HS-27A (cell line): ENCODE measurements at places on chromosomes 4 and X.

DNA sequence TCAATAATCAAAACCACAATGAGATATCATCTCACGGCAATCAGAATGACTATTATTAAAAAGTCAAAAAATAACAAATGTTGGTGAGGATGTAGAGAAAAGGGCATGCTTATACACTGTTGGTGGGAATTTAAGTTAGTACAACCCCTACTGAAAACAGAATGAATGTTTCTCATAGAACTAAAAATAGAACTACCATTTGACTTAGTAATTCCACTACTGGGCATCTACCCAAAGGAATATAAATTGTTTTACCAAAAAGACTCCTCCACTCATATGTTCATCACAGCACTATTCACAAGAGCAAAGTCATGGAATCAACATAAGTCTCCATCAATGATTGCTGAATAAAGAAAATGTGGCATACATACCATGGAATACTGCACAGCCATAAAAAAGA, 278.1 kb upstream of the ARSJ start:
- no peak for DNase-seq

DNA sequence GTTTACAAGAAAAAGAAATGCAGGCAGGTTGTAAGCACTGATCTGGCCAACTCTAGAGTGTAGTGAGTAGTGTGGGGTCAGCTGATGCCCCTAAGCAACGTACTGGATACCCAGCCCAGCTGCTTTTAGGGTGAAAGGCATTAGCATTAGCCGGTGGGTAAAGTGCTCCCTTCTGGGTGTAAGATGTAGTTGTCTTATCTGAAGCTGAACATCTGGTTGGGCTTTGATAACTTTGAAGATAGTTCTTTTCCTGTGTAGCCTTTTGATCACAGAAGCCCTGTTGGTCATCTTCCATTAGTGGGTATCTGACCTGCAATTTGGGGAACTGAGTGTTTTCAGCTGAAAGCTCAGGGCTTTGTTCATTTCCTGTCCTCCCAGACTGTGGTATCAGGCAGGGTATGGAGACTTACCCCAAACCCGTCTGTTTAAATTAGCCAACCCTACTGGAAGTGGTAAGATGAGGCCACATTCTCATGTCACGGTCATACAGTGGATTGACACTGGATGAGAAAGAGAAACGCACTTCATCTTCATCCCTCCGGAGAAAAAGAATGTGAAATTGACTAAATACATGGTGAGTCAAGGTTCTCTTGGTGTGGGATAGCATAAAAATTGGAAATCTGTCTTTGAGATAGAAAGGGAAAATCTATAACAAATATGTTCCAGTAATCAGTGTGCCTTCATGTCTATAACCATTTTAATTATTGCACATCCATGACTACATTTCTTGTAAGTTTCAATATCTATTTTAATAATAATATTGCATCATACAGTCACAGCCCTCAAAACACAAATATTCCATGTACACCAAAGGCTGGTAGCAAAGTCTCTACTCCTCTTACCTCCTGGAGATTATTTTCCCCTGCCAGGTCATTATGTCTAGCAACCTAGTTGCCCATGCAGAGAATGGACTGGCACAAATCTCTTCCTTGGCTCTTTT, 8.7 kb downstream of the RHOH start:
- DNase-seq, result no peak

DNA sequence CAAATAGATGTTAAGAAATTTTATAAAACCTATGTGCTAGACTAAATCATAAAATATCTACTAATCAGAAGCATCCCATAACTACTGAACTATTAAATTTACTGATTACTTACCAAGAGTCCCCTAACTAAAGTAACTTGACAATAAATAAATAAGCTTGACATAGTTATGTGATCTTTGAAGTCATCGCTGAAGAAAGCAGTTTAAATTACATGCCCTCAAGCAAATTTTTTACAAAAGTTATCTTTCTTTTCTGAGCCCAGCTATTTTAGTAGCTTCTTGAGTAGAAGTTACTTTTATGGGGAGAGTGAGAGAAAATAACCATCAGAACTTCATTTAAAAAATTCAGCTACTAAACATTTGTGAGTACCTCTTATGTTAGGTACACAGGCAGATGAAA, 150.9 kb upstream of the FAM241A start:
- DNase-seq, result no peak

DNA sequence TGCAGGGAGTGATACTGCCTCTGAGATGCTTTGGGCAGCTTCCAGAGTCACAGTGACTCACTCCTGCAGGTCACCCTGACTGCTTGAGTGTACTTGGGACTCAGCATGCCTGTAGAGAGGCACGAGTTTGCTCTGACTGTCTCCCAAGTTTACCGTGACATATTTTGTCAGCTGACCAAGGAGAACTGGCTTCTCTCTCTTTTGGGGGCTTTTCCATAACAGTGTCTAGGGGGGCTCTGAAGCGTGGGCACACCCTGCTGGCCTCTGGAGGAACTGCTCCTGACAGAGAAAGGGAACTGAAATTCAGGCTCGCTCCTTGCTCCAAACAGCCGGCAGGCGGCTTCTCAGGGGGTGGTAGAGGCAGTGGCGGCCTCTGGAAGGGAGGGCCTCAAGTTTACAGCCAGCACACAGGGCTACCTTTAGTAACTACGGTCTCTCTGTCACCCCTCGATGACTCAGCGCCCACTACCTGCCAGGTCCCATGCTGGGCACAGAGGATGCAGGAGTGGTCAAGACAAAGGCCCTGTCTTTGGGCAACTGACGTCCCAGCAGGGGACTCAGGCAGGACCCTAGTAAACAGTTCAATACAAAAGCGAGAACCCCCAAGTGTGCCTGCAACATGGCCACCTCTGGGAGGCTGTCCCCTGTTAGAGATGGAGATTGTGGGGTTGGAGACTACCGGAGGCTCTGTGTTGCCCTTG, 17.8 kb downstream of the ZNF185 start:
- no peak for DNase-seq

- no peak for DNase-seq
These were observed 847.6 kb upstream of the LCORL start for GRCh38 chr4:18869166-18869565.

- DNase-seq, result no peak
These were observed 10.3 kb downstream of the MRPL1 start for GRCh38 chr4:77872723-77873445.

GRCh38 chr4:19025031-19025430, 1003.5 kb upstream of the LCORL start:
- no peak for DNase-seq

- DNase-seq, result no peak
These were observed 1673.4 kb upstream of the PCDH7 start for GRCh38 chr4:29046781-29047180.

- DNase-seq, result no peak
These were observed 184.3 kb downstream of the NAA11 start for GRCh38 chr4:79141530-79141929.

DNA sequence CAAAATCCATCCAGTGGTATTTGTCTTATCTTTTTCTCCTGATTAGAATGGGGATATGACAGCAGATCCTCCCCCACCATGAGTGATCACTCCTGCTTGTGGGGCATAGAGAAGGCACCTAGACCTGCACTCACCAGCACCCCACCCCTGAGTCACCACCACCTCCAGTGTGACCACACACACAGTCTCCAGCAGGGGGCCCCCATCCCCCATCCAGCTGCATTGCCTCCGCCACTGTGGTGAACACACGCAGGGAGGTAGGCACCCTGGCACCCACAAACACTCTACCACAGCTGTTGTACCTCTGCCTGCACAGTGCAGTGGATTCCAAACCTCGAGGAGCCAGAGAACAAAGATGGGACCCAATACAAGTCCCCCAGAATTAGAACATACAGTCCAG, 9.0 kb upstream of the MAGEA8 start:
- no peak for DNase-seq

- no peak for DNase-seq
These were observed 135.4 kb upstream of the RBPJ start for GRCh38 chr4:26185436-26185835.

DNA sequence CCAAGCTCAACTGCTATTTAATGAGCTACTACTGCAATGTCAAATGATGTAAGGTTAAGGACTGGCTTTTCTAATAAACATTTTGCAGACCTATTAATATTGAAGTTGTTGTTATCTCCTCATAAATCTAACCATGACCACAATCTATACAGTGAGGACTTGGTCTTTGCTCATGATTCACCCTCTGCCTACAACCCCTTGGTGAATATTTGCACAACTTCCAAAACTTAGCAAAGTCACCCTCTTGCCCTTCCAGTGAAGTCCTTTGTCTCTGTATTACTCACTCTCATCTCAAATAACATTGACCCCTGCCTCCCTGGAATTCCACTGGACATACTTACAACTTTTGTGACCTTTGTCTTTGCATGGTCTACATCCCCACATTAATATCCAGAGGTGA, 204.5 kb downstream of the KCNIP4 start:
- DNase-seq, result no peak

DNA sequence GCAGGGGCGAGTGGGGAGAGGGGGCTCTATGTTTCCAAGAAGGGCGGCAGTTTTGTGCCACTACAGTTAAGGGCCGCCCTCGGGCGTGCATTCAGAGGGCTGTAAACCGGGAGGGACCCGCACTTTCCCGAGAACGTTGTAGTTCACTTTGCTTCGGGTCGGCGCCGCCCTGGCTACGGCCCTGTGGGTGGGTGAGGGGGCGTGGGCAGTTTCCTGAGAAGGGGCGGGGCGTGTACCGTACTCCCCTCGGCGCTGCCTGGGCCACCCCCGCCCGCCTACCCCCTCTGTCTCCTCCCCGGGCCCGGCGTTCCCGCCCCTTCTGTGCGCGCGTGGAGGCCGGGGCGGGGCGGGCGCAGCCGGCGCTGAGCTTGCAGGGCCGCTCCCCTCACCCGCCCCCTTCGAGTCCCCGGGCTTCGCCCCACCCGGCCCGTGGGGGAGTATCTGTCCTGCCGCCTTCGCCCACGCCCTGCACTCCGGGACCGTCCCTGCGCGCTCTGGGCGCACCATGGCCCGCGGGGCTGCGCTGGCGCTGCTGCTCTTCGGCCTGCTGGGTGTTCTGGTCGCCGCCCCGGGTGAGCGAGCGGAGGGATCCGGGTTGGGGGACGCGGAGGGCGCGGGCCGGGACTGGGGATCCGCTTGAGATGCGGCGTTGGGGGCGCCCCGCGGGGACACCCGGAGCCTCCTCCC, at the start of gene CD99:
Gene CD99, plus strand, starts transcription at position 440 of the 687 bp plus-strand sequence. Its CDS starts 66 bp downstream, at position 506.
- DNase-seq, result no peak

- no peak for DNase-seq
These were observed 76.5 kb upstream of the CLDN34 start for GRCh38 chrX:9890681-9891091.

DNA sequence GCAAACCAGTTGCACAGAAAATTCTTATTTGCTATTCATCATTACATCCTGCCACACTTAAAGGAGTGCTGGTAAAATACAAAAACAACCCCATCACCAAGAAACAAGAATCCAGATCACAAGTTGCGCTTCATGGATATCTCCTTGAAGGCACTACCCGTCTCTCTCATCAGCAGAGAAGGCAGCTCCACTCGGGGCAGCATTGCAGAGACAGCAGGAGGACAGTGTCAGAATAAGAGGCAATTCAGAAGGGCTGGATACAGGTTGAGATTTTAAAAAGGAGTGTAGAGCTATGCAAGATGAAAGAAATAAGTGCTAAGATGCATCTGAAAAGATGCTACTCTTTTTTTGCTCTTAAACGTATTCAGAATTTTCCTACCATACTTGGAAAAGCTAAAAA, 71.4 kb downstream of the LDB2 start:
- no peak for DNase-seq

DNA sequence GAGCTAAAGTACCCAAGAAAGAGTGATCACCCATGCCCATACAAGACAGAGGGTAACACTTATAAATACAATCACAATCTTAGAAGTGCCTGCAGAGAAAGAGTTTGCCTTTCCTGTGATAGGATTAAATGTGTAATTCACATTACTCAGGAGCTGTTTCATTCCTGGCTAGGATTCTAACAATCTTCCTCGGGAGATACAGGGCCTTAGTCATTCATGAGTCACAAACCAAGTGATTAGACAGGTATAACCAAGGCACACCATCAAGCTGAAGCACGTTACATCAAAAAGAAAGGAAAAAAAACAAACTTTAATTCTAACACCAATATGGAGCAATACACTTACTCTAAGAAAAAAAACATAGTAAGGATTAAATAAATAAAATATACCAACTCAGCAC, 14.9 kb downstream of the ABCG2 start:
- no peak for DNase-seq

DNA sequence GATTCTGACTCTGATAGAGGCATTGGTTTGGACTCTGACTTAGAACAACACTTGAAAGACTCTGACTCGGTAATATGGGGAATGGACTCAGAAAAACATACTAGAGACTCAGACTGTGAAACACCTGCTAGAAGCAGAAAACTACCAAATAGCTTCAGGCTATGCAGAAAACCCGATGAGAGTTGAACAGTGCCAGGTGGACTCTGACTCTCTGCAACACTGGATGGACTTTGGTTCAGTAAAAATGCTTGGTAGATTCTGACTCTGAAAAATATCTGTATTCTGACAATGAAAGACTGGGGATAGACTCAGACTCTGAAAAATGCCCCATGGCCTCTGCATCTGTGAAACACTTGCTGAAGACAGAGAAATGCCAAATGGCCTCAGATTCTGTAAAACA, 215.1 kb upstream of the HDX start:
- no peak for DNase-seq

GRCh38 chrX:130136961-130137360, 26.7 kb upstream of the ELF4 start:
- DNase-seq, result no peak

- no peak for DNase-seq
These were observed 885.8 kb downstream of the SH3BGRL start for GRCh38 chrX:82087699-82088098.

GRCh38 chr4:102437111-102437510, 64.0 kb upstream of the NFKB1 start:
- DNase-seq, result no peak

DNA sequence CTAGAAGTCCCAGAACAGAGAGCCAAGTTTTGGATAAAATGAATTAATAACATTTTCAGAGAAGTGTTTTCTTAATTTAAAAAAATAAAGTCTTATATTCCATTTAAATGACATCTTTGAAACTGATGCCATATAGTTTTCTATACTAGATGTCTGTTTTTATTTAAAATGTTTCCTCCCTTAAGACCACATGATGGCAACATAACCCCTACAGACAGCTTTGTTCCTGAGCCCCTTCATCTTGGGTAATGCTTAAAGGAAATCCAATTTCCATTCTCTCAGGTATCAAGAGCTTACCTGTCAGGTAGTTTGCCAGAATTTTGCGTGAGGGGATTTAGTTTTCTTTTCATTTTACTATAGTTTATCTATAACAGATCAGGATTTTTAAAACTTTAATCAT, 181.4 kb upstream of the UGT8 start:
- DNase-seq, result no peak

DNA sequence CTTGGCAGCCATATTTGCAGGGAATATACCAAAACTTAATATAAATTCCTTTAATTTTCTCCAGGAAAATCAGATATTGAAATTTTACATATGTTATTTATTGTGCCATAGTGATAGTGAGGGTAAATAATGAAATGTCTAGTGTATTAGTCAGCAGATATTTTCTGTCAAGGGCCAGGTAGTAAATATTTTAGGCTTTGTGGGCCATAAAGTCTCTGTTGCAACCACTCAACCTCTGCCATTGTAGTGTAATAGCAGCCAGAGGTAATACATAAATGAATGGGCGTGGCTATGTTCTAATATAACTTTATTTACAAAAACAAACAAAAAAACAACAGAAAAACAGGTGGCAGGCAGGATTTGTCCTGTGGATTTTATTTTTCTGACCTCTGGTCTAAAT, 33.5 kb downstream of the MSL3 start:
- DNase-seq, result no peak

GRCh38 chrX:47483306-47484268, 565 bp upstream of the ZNF41 start:
- no peak for DNase-seq
